ENCODE measurements at places on chromosomes 16 and 17. TPM values are rescaled to one million over a fixed set of nuclear protein-coding genes. Genes with fewer than 3 reads are reported as not detected.

The KCNH6 gene
- not detected for total RNA-seq

The HSBP1 gene
- 16.2 TPM for total RNA-seq

The PLCG2 gene
- total RNA-seq = 0.88 TPM

The ENO3 gene
- 5.3 TPM for total RNA-seq

The ITGAX gene
- under 0.01 TPM for total RNA-seq

The SLC4A1 gene
- not detected for total RNA-seq

The SEPTIN1 gene
- total RNA-seq = not detected

The SPATA22 gene
- total RNA-seq = 0.22 TPM

The KRT31 gene
- total RNA-seq = not detected

The HSPB9 gene
- total RNA-seq = not detected
